CD4-positive, alpha-beta T cell treated with Interleukin-6 at 100 ng/mL for 8 hours (primary cell): ENCODE measurements at places on chromosomes 12 and 14.
A peak's percentile ranks its signal among the peaks of the same experiment; 100 is the strongest.

GRCh38 chr12:123390498-123391426 is 6.8 kb downstream of the KMT5A start:
- DNase-seq = no peak

DNA sequence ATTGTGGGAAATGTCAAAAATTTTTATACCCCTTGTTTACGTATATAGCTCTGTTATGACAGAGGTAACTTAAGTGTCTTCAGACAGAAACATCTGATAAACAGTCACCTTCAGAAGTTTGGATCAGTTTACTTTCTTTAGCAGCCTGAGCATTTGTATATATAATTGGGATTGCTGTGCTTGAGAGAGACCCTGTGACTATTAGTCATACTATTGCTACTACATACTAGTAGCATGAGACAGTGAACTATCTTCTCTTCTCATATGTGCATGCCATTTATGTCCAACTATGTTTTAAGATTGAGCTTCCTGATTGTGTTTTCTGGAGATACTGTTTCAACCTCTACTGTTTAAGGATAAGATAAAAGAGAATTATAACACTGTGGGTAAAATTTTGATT is 101.5 kb downstream of the PDE6H start:
- DNase-seq = no peak

GRCh38 chr12:114710151-114710550 is 26.2 kb upstream of the TBX3 start:
- DNase-seq = no peak

- no peak for DNase-seq
These were observed 61.2 kb upstream of the DIO3 start for GRCh38 chr14:101500061-101500460.

GRCh38 chr14:89236851-89237250 is 180.2 kb downstream of the FOXN3 start:
- DNase-seq = no peak

GRCh38 chr14:95504135-95505029 is 12.1 kb downstream of the SYNE3 start:
- no peak for DNase-seq

- peak; percentile 15 for DNase-seq
These were observed 30.6 kb downstream of the VCPKMT start for GRCh38 chr14:50085570-50086320.

- DNase-seq = no peak
These were observed 4.3 kb downstream of the P2RX4 start for GRCh38 chr12:121214166-121214777.

DNA sequence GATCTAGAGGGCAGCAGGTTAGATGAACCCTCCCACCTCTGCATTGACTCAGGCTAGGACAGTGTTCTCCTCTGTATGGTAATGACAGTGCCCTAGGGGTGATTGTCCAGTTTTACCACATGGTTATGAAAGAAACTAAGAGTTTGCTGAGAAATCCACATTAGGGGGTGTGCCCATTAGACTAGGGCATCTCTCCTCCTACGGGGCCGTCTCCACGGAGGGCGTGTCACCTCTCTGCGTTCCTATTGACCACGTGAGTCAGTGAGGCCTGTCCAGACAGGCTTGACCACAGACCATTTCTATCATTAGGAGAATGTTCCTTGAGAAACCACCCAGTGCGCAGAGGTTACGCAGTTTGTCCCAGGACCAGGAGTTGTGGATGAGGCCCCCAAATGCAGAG is 8.3 kb downstream of the MVK start:
- no peak for DNase-seq

- DNase-seq = no peak
These were observed 92.0 kb upstream of the SLC38A4 start for GRCh38 chr12:46917821-46918220.

- DNase-seq = no peak
These were observed 7.5 kb downstream of the DHRS2 start for GRCh38 chr14:23643533-23644194.

- no peak for DNase-seq
These were observed 249.8 kb upstream of the SFSWAP start for GRCh38 chr12:131461096-131461495.

DNA sequence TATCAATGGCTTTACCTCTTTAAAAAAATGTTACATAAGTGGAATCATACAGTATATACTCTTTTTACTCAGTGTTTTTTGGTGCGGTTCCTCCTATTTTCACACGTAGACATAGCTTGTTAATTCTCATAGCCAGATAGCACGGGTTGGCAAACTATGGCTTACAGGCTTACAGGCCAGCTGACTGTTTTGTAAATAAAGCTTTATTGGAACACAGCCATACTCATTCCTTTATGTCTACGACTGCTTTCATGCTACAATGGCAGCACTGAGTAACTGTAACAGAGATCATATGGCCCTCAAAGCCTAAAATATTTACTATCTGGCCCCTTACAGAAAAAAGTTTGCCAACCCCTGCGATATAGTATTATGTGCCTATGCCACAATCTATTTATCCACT is 5.8 kb upstream of the DAAM1 start:
- DNase-seq = no peak

GRCh38 chr12:6114476-6114870 is 10.0 kb downstream of the VWF start:
- no peak for DNase-seq

DNA sequence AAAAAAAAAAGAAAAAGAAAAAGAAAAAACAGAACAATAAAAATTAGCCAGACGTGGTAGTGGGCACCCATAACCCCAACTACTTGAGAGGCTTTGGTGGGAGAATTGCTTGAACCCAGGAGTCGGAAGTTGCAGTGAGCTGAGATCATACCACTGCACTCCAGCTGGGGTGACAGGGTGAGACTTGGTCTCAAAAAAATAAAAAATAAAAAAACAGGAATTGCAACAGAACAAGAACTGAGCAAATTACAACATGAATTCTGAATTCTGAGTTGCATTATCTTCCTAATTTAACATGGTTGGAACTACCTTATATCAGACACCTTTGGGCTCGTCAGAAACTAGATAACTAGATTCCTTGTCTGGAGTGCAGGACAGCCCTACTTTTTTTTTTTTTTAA is 53.3 kb upstream of the NR2C1 start:
- DNase-seq = no peak

DNA sequence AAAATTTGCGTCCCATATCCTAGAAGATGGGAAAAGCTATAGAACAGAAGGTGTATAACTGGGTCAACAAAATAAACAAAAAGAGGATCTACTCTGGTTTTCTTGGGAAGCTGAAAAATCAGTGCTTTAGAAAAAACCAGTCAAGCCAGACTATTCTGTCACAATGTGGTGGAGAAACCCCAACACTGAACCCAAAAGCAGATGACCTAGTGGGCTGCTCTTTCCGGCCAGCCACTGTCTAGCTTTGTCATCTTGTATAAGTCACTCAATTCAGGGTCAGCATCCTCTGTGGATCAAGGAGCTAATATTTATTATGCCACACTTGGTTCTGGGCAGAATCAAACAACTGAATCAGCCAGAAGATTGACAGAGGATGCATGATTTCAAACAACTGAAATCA is 26.6 kb upstream of the TMCC3 start:
- DNase-seq = no peak

DNA sequence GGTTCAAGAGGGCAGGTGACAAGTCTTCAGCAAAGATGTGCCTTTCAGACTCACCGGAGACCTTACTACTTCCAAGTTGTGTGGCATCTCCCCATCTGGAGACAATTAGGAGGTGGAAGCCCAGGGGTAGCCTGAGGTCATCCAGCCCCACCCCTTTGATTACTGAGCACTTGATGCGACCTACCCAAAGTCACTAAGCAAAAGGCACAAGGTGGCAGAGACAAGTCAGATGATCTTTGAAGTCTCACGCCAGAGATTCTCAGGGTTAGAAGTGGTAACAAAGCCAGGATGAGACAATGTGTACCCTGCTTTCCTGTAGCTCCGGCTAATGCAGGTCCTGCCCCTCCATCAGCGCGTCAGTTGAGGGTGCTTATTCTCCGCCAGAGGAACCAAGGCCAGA is 1.4 kb upstream of the FOXN3 start:
- DNase-seq = peak; percentile 12

DNA sequence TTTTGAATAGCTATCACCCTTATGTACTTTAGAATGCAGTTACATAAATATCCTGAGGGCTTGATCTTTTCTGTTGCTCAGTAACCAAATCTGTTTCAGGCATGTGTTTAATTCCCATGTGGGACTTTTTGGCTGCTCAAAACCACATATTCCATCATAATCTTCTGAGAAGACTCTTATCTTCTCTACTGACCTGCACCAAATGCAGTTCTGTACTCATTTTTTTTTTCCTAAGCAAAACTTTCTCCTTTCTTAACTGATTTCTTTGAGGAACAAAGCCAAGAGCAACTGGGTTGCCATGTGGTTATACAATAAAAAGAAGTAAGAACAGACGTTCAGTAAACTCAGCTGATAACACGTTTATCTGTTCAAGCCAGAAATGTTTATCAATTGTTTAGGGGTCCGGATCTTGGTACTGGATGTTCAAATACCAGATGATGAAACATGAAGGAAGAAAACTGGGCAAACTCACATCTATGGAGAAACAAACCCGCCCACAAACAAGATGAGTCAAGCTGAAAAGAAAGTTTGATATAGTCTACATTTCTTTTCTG is 50.1 kb downstream of the TMEM132C start:
- DNase-seq = no peak

- DNase-seq = no peak
These were observed 15.4 kb upstream of the SELPLG start for GRCh38 chr12:108649126-108649525.

GRCh38 chr12:94879542-94879941 is 124.0 kb downstream of the NDUFA12 start:
- DNase-seq = no peak

DNA sequence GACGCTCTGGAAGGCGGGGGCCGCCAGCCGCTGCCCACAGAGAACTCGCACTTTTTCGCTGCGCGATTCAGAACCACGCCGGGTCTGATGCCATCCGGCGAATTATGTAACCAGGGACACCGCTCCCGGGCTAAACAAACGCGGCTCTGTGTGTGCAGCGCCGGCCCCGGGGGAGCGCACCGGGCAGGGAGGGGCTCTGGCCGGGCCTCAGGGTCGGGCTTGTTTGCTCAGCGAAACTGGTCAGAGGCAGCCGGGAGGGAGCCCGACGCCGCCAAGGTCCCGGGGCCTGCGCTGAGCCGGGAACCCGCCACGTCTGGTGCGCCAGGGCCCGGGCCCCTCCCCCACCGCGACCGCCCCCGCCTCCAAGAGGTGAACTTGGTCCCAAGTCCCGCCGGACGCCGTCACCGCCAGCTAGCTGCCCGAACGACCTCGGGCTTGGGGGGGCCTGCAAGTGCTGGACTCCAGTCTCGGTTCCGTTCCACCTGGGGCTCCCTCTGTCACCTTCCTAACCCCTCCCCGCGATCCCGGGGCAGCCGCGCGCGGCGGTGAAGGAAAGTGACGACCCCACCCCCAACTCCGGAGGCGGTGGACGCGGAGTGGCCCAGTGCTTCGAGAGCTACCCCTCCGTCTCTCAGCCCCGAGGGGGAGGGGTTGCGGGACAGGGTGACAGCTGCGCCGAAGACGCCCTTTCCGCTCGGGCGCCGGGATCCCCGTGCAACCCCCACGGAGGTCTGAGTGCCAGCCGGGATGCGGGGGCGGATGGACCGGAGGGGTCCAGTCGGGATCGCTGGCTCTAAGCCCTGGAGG is 848 bp downstream of the CTDSP2 start:
- peak; percentile 36 for DNase-seq

- DNase-seq = no peak
These were observed 383.4 kb downstream of the VRK1 start for GRCh38 chr14:97180304-97181200.

DNA sequence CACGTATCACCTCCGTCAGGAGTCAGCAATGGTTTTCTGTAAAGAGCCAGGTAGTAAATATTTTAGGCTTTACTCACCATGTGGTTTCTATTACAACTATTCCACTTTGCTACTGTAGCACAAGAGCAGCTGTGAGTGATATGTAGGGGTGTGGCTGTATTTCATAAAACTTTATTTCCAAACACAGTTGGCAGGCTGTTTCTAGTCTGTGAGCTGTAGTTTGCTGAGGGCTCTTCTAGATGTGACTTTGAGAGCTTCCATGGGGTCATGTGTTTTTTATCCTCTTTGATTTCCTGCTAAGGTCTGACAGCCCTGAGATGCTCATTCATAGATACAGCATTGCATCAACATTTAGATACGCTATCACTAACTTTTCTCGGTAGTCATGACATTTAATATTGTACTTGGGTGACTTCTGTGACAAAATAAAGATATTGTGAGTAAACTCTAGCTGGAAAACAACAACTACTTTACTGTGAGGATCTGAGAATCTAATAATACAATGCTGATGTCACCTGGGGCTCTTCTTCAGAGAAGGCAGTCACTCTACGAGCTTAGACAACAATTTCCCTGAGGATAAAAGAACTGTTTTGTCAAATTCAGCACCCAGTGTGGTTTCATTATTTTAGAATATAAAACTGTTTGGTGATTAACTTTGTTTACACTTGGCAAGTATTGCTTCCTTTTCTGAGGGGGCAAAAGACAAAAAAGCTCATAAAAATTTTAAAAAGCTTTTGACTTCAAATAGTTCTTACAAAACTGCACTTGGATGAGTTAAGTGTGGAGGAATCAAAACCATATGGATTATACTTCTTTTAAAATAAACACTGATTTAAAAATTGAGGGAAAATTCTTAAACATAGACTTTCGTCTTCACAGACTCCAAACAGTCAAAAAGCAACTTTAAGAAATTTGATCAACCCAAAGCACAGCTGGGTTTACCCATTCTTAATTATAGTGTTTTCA is 231.2 kb upstream of the DCN start:
- no peak for DNase-seq

- DNase-seq = no peak
These were observed 9.0 kb upstream of the YLPM1 start for GRCh38 chr14:74754157-74754556.
